ENCODE measurements at places on chromosomes 4 and X.

- no peak for DNase-seq
These were observed 1502.1 kb upstream of the ADGRL3 start for GRCh38 chr4:59698041-59698440.

GRCh38 chr4:28835501-28835900 is 1884.7 kb upstream of the PCDH7 start:
- no peak for DNase-seq

- DNase-seq, result no peak
These were observed 65.5 kb upstream of the FHDC1 start for GRCh38 chr4:152870606-152871005.

GRCh38 chr4:187679450-187679849 is 316.1 kb upstream of the ZFP42 start:
- no peak for DNase-seq

GRCh38 chr4:162683659-162684370 is 482.9 kb downstream of the NAF1 start:
- DNase-seq, result no peak

DNA sequence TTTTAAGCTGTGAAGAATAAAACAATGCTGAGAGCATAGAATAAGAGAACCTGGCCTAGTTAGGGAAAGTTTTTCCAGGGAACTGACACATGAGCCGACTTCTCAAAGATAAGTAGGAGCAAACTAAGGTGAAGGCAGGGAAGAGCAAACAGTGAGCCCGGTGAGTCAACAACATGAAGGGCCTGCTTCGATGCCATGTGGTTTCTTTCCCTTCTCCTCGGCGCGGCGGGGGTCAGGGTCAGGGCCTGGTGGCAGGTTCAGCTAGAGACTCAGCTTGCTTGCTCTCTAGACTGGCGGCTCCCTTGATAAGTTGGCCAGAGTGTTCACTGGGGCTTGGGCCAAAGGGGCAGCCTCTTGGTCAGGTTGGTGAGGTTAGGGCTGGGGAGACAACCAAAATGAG is 81.1 kb downstream of the DLG3 start:
- DNase-seq, result no peak

DNA sequence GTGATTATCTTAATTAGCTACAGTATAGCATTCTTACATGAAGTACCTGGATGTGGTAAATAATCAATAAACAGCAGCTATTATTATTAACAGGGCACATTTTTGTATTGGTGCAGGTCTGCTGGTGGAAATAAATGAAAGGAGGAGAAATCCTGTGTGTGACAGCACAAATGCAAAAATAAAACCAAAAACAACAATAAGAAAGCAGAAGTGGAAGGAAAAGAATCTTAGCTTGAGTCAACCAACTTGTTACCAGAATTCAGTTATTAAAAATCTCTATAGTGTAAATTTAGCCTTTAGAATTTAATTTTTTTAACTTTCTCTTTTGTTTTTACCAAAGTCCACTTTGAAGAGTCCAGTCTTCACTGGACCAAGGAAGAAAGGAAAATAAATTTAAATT is 63.1 kb upstream of the LSM6 start:
- DNase-seq, result no peak

DNA sequence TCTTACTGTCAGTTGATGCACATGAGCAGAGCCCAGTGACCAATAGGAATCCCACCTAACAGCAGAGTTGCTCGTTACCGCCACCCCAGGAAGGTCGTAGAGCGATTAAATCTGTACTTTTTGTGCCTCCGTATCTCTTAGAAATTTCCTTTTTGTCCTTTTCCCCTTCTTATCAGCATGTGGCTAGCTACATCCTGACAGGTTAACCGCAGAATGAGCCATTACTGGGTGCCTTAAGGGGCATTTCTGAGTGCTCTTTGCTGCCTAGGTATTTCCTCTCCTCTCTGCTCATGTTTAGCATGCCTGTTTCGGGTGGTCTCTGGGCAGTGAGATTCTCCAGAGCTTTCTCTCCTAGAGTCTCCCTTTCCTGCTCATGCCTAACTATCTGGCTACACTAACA is 530.5 kb downstream of the FAM133A start:
- DNase-seq, result no peak

DNA sequence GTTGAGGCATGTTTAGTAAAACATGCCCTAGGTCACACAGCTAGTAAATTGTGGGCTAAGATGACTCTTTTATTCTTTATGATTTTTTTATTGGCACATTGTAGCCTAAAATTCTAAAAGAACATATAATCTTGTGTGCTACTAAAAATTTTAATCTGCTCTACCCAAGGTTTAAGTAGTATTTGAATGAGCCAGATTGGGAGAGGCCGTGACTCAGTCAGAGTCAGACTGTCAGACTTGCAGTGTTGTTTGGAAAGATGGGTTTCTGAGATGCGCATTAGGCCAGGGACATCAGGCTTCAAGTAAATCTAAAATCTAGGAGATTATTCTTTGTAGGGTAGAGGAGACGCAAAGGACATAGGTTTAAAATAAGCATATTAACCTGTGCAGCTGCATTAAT is 30.7 kb upstream of the TMPRSS11E start:
- no peak for DNase-seq

DNA sequence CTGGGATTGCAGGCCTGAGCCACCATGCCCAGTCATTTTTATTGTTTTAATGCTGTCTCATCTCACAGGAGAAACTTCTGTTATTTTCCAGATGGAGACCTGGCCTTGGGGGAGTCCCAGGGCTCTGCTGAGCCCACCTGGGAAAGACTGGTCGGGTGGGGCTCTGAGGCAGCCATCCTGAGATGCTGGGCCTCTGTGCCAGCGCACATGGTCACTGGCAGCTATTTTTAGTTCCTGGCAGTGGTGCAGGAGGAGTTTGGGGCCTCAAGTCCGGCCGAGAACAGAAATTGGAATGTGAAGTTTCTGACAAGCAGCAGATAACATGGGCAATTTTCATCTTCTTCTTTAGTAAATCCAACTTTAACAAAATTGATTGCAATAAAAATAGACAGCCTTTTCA is 44.5 kb downstream of the SORCS2 start:
- no peak for DNase-seq

GRCh38 chr4:140243278-140243753 is 89.3 kb upstream of the MAML3 start:
- no peak for DNase-seq

- no peak for DNase-seq
These were observed 91.0 kb upstream of the MTM1 start for GRCh38 chrX:150477371-150477770.

DNA sequence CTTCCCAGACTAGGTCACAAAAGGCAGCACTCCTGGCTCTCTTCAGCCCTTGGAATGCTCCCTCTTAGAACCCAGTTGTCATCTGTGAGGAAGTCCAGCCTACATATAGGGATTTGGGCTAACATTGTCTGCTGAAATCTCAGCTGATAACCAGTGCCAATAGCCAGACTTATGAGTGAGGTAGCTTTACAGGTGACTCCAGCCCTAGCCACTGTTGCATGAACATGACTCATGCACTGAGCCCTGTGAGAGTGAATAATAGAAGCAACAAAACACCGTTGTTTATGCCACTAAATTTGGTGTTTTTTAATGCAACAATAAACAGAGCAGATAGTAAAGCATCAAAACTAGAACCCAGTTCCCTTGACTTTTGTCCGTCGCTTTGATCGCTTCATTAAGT is 433.2 kb downstream of the STIM2 start:
- no peak for DNase-seq

- no peak for DNase-seq
These were observed 921.7 kb upstream of the EPHA5 start for GRCh38 chr4:66591968-66592367.

DNA sequence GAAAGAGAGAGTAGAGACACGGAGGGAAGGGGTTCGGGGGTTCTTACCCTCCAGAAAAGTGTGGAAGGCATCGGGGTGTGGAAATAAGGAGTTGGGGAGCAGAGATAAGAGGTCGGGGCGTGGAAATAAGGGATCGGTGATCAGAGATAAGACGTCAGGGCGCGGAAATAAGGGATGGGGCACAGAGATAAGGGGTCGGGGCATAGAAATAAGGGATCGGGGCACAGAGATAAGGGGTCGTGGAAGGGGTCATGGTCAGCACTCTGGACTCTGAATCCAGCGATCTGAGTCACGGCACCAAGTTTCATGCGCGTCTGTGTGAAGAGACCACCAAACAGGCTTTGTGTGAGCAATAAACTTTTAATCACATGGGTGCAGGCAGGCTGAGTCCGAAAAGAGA is 119.1 kb downstream of the PCDH10 start:
- no peak for DNase-seq

DNA sequence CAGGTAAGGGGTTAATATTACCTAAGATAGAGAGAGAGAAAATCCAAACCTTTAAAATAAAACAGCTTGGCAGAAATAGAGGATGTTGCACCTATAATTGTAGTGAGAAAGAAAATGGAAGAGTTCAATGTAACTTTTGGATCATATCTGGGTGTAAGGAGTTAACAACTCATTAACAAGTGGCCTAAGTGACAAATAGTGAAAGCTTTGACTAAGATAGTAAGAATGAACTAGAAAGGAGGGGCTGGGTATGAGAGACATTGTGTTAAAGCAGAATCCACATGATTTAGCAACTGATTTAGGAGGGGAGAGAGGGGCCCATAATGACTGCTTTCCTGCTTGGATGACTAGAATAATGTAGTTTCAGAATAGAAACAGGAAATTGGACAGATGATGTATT is 761.0 kb downstream of the IL1RAPL1 start:
- DNase-seq, result no peak

GRCh38 chrX:54043541-54044125 is 640 bp downstream of the PHF8 start:
- DNase-seq, result peak; percentile 13

DNA sequence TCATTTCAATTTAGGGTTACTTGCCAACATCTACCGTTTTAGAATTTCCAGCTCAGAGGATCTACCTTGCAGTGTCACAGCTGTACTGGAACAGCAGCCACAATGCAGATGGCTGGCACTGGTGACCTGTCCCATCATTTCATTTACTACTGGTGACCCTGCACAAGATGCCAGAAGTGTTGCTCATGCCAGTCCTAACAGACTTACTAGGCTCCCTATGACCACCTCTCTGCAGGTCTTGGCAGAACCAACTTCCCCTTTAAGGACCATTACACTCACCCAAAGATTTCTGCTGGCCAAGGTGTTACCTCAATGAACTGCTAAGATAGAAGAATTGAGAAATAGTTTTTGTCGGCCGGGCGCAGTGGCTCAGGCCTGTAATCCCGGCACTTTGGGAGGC is 106.9 kb downstream of the C4orf51 start:
- no peak for DNase-seq

- DNase-seq, result no peak
These were observed 159.9 kb upstream of the DIPK2B start for GRCh38 chrX:45360571-45360970.

DNA sequence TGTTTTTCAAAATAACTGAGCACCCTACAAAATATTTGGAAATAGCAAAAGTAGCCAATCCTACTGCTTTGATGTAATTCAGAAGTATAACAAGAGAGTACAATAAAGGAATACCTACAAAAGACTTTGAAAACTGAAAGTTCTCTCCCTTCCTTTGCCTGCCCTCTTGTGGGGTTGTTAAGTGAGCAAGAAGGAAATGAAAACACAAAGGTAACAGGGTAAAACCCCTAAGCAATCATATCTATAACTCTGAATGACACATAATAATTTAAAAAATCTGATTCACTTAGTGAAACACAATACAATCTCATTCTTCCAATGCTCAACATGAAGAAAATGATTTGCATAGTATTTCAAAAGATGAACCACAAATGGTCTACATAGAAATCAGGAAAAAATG is 98.2 kb downstream of the FRYL start:
- DNase-seq, result no peak

- no peak for DNase-seq
These were observed 32.9 kb downstream of the RNF212 start for GRCh38 chr4:1080432-1080831.

DNA sequence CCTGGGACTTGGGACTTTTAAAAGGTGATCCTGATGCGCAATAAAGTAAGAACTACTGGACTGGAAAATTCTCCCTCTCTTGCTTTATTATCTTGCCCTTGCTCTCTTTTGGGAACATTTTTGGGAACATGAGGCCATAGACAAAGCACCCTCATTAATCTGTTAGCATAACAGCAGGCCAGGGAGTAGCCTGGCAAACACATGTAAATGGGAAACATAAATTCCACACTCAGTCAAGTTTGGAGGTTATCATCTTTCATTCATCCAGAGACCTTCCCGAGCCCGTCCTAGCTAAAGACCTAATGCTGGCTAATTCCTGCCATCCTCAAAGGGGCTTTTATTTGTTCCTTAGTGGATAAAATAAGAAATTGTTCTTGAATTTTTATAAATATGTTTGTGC is 162.8 kb upstream of the ARX start:
- DNase-seq, result no peak

DNA sequence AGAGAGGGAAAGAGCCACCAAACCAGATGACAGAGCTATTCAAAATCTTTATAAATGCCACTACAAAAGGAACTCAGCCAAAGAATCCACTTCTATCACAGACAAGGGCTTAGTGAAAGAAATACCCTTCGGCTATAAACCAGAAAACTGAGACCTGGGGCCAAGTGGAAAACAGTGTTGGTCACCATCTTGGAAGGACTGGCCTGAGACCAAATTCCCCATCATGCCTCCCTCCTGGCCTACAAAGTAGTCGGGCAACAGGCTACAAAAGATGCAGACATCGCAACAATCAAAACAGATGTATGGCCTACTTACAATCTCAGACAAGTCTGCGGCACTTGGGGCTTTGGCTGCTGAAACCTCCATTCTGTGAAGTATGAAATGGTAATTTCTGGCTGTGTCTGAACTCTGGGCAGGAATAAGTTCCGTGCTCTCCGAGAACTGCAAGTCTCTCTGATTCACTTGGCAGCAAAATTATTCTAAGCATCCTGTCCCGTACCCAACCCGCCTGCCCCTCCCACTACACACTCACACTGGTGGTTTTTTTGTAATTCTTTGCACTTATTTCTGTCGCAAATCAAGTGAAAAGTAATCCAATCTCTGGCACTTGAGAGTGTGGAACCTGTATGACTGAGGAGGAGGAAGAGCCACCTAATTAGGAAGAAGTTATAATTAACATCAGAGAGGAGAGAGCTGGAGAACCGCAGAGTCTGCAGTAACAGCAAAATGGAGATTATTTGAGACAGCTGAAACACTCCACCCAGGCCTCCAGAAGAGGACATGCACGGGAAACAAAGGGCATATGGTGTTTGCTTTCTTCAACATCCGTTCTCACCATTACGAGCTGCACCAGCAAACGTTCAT is 87.8 kb downstream of the SH3KBP1 start:
- peak; percentile 42 for DNase-seq

DNA sequence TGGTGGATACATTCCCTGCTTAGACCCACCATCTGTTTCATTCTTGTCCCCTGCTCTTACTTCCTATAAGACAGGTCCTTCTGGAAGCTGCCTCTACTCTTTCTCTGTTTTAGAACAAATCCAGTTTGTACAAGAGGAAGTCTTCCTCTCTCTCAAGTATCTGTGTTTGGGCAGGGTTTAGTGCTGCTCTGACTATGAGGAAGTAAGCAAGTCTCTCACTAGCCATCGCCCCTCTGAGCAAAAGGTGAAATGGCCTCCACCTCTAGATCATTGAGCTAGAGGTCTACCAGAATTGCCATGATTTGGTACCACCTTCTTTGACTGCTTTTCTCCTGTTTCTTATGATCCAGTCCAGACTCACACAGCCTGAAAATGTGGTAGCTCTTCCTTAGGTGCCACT is 8.4 kb downstream of the BTK start:
- DNase-seq, result no peak

Data from CD4-positive, alpha-beta T cell (primary cell).